ENCODE measurements at places on chromosomes 16 and 17. TPM values are rescaled to one million over a fixed set of nuclear protein-coding genes. Genes with fewer than 3 reads are reported as not detected.

The GAST gene
- total RNA-seq: not detected

The MYO1C gene
- total RNA-seq: 69.4 TPM

The MARVELD3 gene
- total RNA-seq: not detected

The OR4D1 gene
- total RNA-seq: not detected

The CES1 gene
- total RNA-seq: 1.0 TPM

The LIMD2 gene
- 3.7 TPM for total RNA-seq

The CMTM1 gene
- total RNA-seq: not detected

The ZSCAN10 gene
- total RNA-seq: not detected

The PLA2G10 gene
- total RNA-seq: not detected

The GUCY2D gene
- not detected for total RNA-seq

The ARL5C gene
- total RNA-seq: under 0.01 TPM

The PERCC1 gene
- total RNA-seq: not detected

The CD300LB gene
- total RNA-seq: not detected

The OSGIN1 gene
- total RNA-seq: 0.52 TPM

The BRICD5 gene
- total RNA-seq: 2.1 TPM

The NEUROD2 gene
- total RNA-seq: not detected

The NPIPB2 gene
- total RNA-seq: 3.1 TPM

The XYLT1 gene
- 9.4 TPM for total RNA-seq

The CDH5 gene
- total RNA-seq: 42.8 TPM

The ST6GALNAC1 gene
- not detected for total RNA-seq

The KRT36 gene
- total RNA-seq: not detected

The C17orf100 gene
- not detected for total RNA-seq

The SPATA22 gene
- 2.1 TPM for total RNA-seq

The RAB37 gene
- 1.0 TPM for total RNA-seq

The BCL6B gene
- total RNA-seq: 13.0 TPM

The SLFN12L gene
- 0.52 TPM for total RNA-seq

The SDR42E2 gene
- not detected for total RNA-seq

The TBC1D3C gene
- not detected for total RNA-seq

All from skeletal muscle tissue (tissue), 5 donors.